ENCODE measurements at places on chromosomes 7 and 10.

DNA sequence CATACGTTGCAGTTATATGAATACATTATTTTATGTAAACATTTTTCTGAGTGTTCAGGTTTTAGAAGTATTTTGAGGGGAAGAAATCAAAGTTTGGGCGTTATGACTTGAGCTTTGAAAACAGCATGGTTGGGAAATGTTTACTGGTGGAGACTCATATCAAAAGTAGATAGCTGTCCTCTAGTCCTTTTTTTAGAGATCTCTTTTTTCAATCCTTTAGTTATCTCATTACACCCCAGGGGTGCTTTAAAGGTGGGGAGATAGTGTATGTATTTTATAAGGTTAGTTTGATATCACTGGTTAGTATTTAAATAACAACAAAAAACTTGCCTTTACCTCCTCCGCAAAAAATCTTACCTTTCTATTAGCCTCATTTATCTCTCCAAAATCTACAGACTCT is 2.3 kb downstream of the DMTF1 start:
- ATAC-seq = no peak

DNA sequence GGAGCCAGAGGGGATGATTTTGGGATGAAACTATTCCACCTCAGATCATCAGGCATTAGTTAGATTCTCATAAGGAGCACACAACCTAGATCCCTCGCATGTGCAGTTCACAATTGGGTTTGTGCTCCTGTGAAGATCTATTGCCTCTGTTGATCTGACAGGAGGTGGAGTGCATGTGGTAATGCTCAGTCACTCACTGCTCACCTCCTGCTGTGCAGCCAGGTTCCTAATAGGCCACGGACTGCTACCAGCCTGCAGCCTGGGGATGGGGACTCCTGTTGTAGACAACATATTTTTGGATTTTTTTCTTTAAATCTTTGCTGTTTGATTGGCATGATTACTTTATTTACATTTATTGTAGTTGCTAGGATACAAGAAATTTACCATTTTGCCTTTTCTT is 765.0 kb downstream of the INHBA start:
- ATAC-seq = no peak

GRCh38 chr10:28652703-28653102 is 24.6 kb upstream of the BAMBI start:
- ATAC-seq = no peak

GRCh38 chr7:5381071-5381772 is 42.4 kb downstream of the TNRC18 start:
- ATAC-seq = no peak

DNA sequence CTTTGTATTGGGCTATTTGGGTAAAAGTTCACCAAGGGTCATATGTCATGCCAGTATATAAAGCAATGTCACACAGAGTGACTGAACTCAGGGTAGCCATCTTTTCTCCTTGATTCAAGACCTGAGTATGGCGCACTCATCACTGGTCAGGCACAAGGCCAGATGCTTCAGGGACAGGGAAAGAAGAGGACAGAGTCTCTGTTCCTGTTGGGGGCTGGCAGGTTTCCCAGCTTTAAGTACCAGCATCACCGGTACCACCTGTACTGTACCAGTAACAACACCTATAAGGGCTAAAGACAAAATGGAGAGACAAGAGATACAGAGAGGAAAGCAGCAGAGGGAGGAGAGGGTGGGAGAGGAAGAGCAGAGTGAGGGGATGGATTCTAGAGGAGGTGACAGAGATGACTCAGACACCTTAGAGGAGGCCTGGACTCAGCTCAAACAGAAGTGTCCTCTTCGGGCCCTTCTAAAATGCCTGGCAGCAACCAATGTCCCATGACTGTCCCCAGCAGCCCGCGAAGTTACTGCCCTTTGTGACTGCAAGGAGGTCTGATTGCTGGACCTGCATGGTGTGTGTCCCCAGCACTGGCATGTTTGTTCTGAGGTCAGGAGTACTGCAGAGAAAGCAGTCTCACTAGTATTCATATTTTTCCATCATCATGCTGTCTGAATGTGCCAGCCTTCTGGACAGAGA is 191.3 kb downstream of the MYOF start:
- no peak for ATAC-seq

DNA sequence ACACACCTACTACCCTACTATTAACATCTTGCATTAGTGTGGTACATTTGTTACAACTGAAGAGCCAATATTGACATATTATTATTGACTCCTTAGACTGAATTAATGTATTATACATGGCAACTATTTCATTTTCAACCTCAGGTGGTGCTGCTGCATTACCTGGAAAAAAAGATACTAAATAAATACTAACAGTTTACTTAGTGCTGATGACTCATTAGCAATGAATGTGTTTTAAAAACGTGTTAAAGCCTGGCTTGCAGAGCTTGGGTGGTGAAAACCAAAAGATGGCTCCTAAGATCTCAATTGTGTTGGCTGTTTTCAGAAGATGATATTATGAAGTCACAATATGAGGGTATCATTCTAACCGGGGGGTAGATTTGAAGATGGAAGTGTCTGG is 34.8 kb downstream of the CFAP43 start:
- ATAC-seq = no peak

Data from motor neuron (in vitro differentiated cells).